Stimulated activated CD4-positive, alpha-beta T cell treated with anti-CD3 and anti-CD28 coated beads, Interleukin-1b, Interleukin-23, amount 100 ng/mL, for 1 hour (primary cell): ENCODE measurements at places on chromosomes 2 and 18.

DNA sequence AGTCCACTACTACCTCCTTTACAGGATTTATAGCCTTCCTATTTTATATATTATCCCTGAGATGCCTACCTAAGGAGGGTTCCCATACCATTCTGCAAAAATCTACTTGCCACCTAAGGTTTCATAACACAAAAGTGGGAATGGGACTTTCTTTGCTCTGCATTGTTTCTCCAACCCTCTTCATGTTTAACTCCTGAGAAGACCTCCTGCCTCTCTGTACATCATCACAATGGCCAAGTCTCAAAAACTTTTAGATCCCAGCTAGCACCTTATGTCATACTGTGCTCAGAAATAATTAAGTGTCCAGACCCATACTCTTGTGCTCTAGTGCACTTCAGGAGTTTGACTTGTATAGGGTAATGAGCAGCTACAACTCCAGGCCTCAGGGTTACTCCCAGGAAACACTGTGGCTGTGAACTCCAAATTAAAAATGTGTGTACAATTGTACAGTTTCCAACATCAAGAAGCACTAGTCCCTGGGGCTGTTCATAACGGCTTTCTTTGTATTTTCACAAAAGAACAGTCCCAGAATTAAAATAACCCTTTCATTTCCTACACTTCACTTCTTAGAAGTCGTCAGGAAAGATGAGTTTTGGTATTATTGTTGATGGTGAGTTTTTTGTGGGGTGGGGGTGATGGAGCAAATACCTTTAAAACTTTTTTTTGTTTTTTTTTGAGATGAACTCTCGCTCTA is 39.4 kb downstream of the METAP1D start:
- no peak for DNase-seq

GRCh38 chr18:45340884-45341283 is 274.4 kb upstream of the SLC14A2 start:
- no peak for DNase-seq

GRCh38 chr2:239445771-239446524 is 45.1 kb upstream of the HDAC4 start:
- DNase-seq = no peak

DNA sequence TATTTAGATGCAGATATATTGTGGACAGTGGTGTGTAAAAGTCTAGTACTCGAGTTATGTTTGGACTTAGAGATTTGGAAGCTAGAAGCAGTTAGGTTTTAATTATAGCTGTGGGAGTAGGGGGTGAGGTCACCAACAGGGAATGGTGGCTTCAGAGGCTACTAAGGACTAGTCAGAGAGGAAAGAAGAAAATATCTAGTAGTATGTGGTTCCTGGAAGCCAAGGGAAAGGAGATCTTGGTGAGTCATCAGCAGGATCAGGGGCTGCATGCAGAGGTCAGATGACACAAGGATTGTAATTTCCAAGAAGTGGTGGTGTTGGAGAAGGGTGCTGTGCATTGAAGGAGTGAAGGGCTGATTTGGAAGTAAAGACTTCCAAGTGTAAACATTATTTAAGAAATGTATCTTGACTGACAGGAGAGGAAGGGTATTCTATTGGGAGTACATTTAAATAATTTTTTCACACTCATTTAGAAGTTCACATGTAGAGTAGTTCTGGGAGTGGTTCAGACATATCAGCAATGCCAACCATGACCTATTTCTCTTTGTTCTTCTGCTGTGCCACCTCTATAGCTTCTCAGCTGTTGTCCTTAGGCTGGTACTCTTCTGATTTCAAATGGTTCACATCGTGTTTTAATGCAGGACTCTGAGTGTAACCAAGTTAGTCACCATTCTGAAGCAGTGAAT is 59.1 kb downstream of the ACSL3 start:
- DNase-seq = no peak

GRCh38 chr18:12645751-12646203 is 12.1 kb downstream of the SPIRE1 start:
- no peak for DNase-seq

- DNase-seq = no peak
Observed at GRCh38 chr2:10234409-10235094, 68.2 kb upstream of the HPCAL1 start.

GRCh38 chr2:168514692-168515091 is 58.6 kb downstream of the CERS6 start:
- no peak for DNase-seq

DNA sequence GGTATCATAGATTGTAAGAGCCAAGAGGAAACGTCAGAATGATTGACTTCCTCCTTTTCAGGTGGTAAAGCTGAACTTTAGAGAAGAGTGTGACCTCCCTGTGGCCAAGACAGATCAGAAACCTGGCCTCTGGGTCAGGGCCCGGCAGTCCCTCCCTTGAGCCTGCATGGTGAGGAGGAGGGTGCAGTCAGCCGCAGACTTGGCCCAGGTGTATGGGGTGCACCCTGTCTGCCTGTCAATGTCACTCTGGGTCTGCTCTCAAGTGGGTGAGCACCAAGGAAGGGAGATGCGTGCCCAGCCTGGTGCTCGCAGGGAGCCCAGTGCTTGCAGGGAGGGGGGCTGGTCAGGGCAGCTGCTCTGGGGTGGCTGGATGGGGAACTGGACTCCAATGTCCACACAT is 134.4 kb upstream of the SNTG2 start:
- no peak for DNase-seq

- DNase-seq = no peak
Observed at GRCh38 chr2:128638341-128639119, 319.9 kb upstream of the HS6ST1 start.

GRCh38 chr2:2846332-2847208 is 515.5 kb upstream of the MYT1L start:
- DNase-seq = no peak

DNA sequence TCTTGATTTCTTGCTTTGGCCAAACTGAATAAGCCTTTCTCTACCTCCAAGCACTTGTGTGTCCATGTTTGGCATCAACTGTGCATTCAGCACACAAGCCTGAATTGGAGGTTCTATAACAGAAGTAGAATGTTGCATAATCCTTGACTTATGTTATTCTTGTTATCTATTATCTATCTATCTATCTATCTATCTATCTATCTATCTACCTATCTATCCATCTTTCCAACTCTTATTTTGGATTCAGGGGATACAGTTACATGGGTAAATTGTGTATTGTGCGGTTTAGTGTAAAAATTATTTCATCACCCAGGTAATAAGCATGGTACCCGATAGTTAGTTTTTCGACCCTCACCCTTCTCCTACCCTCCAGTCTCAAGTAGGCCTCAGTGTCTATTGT is 319.6 kb downstream of the PTH2R start:
- DNase-seq = no peak

GRCh38 chr2:16653799-16654198 is 11.8 kb downstream of the CYRIA start:
- DNase-seq = no peak

DNA sequence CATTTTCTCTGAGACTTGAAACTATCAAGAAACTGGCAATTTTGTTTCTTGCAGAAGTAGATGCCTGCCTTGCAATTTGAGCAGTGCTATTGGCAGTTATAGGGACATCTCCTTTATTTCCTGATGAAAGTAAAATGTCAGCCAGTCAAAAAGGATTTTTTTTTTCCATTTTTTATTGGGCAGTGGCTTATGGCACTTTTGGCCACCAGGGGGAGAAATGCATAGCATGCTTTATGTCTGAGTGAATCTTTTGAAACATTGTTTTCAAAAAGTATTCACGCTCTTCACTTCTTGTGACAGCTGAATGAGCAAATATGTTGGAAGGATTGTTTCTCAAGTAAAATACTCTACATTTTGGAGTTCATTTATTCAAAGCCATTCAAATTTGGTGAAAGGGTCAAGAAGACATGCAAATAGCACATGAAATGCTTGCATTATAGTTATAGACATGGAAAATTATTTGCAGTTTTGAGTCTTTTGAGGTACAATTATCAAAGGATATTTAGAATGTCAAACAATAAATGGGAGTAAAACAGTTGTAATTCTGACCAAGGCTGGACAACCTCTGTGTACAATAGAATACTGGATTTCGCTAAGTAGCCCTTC is 491.0 kb downstream of the CDH2 start:
- no peak for DNase-seq

DNA sequence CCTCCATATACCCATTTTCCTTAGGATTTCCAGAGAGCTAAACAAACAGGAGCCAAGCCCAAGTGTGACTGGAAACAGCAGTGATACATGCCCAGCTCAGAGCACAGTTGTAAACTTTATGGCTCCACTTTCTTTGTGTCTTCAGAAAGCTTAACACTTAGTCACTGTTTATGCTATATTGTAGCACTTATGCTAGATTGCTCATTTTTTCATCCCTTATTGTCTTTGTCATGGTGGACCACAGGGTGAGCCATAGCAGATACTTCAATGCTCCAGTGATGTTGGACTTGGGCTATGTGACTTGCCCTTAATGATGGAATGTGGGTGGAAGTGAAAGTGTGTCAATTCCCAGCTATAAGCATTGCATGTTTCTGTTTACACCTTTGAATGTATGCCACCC is 401.6 kb downstream of the METTL4 start:
- DNase-seq = no peak

- DNase-seq = no peak
Observed at GRCh38 chr18:23093772-23094171, 41.5 kb upstream of the CABLES1 start.

DNA sequence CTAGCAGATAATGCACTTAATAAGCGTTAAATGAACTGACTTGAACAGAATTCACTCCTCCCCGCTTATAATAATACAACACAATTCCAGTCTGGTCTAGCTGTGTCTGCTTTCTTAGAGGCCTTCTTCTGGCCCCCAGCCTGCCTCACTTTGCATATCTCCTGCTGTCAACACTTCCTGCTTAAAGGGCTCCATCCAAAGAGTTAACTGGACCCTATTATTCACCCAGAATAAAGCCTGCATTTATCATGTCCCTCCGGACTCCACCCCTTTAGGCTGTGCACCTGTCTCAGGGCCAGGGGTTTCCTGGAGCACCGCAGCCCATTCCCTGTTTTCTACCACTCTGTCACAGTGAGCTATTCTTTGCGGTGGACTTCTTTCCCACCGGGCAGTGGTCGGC is 292.8 kb upstream of the FBXO11 start:
- DNase-seq = no peak

GRCh38 chr2:109126501-109126860 is 2.5 kb upstream of the SH3RF3 start:
- DNase-seq = no peak

- no peak for DNase-seq
Observed at GRCh38 chr2:127004893-127005600, 101.9 kb downstream of the BIN1 start.

DNA sequence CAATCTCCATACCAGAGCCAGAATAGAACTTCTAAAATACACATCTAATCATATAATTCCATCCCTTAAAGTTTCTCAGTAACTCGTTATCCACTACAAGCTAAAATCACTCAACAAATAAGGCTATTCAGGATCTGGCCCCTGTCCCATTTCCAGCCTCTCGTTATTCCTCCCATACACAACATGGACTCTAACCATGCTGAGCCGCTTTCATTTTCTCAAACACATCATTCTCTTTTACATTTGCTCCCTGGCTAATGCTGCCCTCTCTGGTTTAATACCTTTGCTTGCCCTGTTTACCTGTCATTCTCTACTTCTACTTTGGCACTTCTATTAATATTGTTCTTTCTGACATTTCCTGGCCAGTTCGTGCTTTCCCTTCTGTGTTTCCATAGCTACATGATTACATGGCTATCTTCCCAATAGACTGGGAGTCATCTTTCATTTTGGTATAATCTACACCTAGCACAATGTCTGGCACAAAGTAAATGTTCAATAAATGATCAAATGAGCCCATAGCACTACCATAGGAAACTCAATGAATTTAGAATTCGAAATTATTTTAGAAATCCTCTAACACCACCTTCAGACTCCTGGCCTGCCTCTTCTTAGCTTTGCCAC is 163.6 kb upstream of the VRK2 start:
- DNase-seq = no peak

- no peak for DNase-seq
Observed at GRCh38 chr2:197986977-197987376, 182.6 kb downstream of the PLCL1 start.

DNA sequence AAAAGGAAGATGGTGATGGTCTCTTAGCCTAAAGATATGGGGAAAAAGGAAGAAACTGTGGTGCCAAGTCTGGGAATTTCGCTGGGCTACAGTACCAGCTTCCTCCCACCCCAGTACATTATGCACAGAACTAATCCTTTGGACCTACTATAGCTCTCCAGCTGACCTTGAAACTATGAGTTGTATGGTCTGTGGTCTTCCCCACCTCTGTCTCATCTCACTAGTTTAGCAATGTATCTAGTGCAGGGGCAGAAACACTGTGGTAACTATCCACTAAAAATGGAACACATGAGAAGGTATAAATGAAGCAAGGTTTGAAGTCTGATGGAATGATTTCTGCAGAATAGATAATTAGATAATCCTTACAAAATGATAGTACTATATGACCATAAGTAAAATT is 190.4 kb upstream of the CCDC150 start:
- DNase-seq = no peak

DNA sequence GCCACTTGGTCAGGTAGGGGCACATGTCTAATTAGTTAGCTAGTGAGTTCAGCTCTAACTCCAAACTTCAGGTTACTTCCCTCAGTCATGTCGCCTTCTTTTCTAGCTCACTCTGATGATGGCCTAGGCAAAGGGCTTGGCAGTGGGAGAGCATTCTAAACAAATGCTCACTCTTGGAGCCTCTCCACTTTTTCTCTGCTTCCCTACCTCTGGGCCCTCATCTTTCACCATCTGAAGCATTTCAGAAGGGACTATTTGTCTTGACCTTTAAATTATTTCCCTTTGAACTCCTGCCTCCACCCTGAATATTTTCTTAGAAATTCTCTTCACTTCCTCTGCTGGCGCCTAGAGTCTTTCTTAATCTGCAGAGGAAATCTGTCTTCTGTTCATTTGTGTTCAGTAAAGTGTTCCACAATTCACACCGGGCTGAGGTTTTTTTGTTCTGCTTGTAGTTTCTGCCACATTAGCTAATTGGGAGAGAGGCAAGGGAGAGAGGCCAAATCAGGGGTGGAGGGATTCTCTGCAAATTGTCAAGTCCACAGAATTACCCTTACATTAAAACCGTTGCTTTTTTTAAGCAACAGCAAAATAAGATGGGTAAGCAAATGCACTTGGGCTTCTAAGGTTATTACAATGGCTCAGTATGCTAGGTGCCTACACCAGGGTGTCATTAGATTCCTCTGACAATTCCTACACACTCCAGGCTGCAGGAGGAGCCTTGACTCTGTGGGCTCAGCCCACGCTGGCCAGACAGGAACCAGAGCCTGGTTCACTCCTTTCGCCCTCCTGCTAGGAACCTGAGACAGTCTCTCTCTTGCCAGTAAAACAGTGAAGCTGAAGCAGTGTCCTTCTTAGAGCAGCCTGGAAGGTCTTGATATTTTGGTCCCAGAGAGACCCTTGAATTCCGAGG is 5.5 kb downstream of the MSGN1 start:
- DNase-seq = no peak
